Aorta (tissue), 5 donors: ENCODE measurements at places on chromosomes 7 and 10. TPM values are rescaled to one million over a fixed set of nuclear protein-coding genes. Genes with fewer than 3 reads are reported as not detected.
A peak's percentile ranks its signal among the peaks of the same experiment; 100 is the strongest.

Gene FGF8
- total RNA-seq: not detected

GRCh38 chr10:102408131-102408727 lies 10.4 kb downstream of the PSD start:
- DNase-seq: no peak
- no peak overlapping the region for H3K4me3 ChIP-seq
- H3K36me3 ChIP-seq: no peaks in the 10 kb centered on the region
- no peak overlapping the region for H3K27ac ChIP-seq

DNA sequence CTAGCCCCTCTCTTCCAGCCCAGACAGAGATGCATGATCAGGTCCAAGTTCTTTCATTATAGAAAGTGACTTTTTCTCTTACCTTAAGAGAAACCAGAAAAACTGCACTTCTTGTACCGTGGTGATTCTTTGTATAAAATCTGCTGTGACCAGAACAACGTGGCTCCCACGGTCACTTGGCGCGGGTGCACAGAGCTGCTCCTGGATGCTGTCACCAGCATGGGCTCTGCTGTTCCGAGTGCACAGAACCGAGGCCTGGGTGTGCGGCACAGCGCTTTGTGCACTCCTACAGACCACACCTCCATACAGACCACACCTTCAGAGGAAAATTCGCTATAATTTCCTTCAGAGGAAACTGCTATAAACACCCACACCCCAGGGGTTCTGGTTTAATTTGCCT lies 26.0 kb downstream of the VIPR2 start:
- no peaks in the 10 kb centered on the region for H3K27me3 ChIP-seq
- H3K4me1 ChIP-seq: no peaks in the 10 kb centered on the region
- DNase-seq: peak; percentile 35
- H3K4me3 ChIP-seq: no peak overlapping the region

- peaks cover 2% of the 10 kb centered on the region for H3K4me1 ChIP-seq
- no peak overlapping the region for H3K27ac ChIP-seq
- H3K27me3 ChIP-seq: no peaks in the 10 kb centered on the region
- H3K4me3 ChIP-seq: no peak overlapping the region
Measured at GRCh38 chr10:73879296-73880173, 5.2 kb upstream of the CAMK2G start.

- H3K4me1 ChIP-seq: no peaks in the 10 kb centered on the region
- H3K27ac ChIP-seq: no peak overlapping the region
- no peaks in the 10 kb centered on the region for H3K36me3 ChIP-seq
- no peak overlapping the region for H3K4me3 ChIP-seq
- DNase-seq: no peak
Measured at GRCh38 chr7:97022491-97023306, 1.9 kb downstream of the DLX5 start.
